ENCODE measurements at places on chromosomes 13 and 19. TPM values are rescaled to one million over a fixed set of nuclear protein-coding genes. Genes with fewer than 3 reads are reported as not detected.

The PLEKHJ1 gene
- total RNA-seq: 172 TPM

DNA sequence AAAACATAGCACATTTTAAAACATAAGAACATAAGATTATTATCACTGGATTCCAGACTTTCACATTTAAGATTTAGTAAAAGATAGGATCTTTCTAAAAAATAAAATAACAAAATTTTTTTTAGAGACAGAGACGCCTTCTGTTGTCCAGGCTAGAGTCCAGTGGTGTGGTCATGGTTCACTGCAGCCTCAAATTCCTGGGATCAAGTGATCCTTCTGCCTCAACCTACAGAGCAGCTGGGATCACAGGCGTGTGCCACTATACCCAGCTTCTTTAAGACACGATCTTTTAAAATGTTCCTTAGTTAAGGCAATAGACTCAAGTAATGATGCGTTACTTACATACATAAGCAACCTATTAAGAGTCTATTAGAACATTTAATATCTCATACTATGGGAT lies 32.7 kb downstream of the ALG5 start:
- no peak for DNase-seq

GRCh38 chr13:32822771-32823170 lies 193.5 kb upstream of the KL start:
- no peak for DNase-seq

GRCh38 chr19:56400485-56400884 lies 3.6 kb upstream of the ZNF583 start:
- no peak for DNase-seq

DNA sequence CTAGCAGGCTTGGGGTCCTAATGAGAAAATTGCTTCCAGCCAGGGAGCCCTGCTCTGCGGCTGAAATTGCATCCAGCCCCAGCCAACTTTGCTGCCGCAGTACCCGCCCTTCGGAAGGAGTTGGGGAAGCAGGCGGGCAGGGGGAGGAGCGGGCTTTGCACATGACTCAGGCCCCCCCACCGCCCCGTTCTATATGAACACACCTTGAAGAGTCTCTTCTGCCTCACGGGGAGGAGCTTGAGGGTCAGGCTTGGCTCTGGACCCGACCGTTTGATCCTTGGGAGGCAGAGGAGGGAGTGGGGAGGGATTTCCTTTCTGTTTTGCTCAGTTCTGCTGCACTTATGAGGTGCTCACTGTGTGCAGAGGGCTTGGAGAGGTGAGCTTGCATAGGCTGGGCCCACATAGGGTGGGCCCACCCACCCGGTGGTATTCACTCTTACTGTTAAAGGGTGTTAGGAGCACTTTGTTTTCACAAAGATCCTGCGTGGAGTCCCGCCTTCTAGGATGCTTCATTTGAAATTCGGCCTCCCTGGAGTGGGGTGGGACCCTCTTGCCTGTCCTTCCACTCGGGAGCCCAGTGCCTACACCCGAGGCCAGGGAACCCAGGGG lies 46.5 kb downstream of the LYL1 start:
- peak; percentile 96 for DNase-seq

All from A172 (cell line).